ENCODE measurements at places on chromosomes 2 and 18.

DNA sequence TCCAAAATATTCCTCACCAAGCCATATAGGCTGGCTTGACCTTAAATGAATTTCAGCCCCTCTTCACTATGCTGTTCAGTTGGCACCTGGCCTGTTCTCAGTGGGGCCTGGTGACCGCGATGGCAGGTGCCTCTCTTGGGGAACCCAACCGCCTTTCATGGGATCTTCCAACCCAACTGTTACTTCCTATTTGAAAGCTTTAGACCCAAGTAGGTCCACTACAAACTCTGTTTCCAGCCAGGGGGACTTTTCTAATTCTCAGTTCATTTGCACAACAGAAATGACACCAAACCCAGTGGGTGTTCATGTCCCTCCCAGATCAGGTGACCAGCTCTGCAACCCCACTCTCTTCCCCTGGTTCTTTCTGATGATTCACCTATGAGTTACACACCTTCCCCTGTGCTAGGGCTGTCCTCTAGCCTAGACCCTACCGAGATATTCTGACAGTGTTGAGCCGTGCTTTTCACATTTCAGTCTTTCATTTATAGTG, 35.6 kb upstream of the NDUFV2 start:
- no peak for DNase-seq

DNA sequence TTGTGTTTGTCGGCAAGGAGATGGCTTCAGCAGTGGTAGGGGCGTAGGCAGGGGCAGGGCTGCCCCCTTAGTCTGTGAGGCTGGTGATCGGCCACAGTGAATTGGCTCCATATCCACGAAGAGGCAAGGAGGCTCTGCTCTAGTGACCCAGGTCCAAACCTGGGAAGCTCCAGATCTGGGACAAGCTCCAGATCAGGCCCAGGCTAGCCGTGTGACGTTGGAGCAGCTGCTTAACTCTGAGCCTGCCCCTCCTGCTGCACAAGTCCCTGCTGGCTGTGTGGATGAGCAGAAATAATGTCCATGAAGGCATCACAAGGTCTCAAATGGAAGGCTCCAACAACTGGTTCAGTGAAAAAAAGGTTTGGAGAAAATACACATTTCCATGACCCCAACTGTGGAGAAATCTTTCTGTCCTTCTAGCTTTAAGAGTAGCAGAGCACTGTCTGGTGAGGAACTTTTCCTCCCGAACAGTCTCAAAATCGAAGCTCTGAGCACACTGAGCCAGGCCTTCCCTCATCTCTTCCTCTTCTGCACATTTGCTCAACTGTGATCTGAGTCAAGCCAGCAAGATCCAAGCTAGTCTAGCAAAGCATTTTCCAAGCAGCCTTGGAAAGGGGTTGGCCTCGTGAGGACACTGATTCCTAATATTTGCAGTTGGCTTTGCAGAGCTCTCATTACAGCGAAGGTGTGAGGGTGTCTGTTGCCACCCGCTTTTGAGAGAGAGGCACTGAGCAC, 67.0 kb upstream of the TCF7L1 start:
- no peak for DNase-seq

- DNase-seq = no peak
Observed at GRCh38 chr2:46174345-46175170, 122.6 kb upstream of the EPAS1 start.

GRCh38 chr2:239322416-239323086, 78.3 kb downstream of the HDAC4 start:
- no peak for DNase-seq

- DNase-seq = no peak
Observed at GRCh38 chr18:55351980-55352714, 235.8 kb downstream of the TCF4 start.

- DNase-seq = no peak
Observed at GRCh38 chr2:10300997-10301940, 1.4 kb upstream of the HPCAL1 start.

GRCh38 chr18:57649556-57650500, 28.2 kb upstream of the NARS1 start:
- DNase-seq = no peak

GRCh38 chr2:231371430-231372054, 24.0 kb upstream of the B3GNT7 start:
- no peak for DNase-seq

GRCh38 chr2:177530561-177530960, 138.0 kb downstream of the AGPS start:
- DNase-seq = no peak

DNA sequence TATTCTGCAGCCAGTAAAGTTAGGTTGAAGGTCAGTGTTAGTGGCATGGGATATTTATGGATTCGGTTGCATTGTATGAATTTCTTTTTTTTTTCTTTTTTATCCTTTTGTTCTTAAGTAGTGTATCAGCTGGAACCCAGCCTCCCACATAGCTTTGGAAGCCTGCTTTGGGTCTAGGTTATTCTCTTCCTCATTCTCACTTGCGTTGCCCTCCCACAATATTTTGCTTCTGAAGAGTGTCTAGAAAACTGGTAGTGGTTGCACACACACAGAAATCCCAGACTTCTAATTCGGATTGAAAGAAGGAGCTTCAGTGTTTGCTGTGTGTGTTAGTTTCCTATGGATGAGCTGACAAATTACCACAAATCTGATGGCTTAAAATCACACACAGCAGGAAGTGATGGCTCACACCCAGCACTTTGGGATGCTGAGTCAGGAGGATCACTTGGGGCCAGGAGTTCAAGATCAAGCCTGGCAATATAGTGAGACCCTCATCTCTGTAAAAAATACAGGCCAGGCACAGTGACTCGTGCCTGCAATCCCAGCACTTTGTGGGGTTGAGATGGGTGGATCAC, 104.8 kb downstream of the ARL4C start:
- DNase-seq = no peak

DNA sequence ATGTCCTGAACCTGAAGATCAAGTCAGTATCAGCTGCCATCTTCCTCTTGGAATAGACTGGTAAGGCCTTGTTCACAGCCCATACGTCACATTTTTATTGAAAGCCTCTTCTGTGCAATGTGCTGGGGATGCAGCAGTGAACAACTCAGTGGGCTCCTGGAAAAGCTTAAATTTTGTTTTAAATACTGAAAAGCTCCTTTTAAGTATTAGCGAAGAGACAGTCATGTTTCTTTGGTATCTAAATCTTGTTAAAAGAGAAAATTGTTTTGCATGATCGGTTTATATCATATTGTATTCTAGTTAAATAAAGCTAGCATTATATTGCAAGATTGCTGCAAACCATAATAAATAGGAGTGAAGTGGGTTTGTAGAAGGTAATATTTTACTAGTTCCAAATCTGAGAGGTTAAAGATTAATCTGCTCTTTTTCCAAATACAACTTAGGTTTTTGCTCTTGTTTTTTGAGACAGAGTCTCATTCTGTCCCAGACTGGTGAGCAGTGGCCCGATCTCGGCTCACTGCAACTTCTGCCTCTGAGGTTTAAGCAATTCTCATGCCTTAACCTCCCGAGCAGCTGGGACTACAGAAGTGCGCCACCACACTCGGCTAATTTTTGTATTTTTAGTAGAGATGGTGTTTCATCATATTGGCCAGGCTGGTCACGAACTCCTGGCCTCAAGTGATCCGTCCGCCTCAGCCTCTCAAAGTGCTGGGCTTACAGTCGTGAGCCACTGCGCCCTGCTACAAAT, 1.6 kb upstream of the RMDN2 start:
- no peak for DNase-seq
